ENCODE measurements at places on chromosomes 12 and 14.

DNA sequence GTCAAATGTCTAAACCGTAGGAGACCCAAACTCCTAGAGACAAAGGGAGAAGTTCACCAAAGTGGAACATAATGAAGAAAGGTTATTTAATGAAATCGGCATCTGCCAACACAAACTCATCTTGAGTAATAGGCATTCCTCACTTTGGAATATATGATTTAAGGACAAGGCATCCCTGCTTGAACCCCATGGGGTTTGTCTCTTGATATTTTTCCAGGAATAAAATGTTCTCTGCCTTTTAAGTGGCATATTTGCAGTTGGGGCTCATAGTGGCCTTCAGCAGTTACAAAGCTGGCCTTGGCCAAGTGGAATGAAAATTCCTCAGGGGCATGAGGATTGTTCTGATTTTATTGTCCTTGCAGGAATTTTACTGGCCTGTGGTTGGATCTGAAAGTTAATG is 7.1 kb downstream of the POP5 start:
- DNase-seq, result no peak

DNA sequence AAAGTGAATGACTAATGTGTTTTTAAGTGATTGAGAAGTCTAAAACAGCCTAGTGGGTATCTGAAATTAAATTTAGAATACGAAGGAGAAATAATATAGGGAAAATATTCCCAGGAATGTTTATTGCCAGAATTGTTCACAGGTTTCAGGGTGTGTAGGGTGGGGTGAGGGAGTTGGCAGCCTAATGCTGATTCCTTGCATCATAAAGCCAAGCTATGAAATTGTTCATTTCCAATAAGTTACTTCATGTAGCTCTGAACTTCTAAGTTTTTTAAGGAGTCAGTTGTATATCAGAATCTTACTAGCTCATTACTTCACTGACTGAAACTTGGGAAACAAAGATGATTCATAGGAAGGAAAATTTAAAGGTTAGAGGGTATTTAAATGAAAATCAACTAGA is 56.4 kb downstream of the RAB35 start:
- DNase-seq, result no peak

DNA sequence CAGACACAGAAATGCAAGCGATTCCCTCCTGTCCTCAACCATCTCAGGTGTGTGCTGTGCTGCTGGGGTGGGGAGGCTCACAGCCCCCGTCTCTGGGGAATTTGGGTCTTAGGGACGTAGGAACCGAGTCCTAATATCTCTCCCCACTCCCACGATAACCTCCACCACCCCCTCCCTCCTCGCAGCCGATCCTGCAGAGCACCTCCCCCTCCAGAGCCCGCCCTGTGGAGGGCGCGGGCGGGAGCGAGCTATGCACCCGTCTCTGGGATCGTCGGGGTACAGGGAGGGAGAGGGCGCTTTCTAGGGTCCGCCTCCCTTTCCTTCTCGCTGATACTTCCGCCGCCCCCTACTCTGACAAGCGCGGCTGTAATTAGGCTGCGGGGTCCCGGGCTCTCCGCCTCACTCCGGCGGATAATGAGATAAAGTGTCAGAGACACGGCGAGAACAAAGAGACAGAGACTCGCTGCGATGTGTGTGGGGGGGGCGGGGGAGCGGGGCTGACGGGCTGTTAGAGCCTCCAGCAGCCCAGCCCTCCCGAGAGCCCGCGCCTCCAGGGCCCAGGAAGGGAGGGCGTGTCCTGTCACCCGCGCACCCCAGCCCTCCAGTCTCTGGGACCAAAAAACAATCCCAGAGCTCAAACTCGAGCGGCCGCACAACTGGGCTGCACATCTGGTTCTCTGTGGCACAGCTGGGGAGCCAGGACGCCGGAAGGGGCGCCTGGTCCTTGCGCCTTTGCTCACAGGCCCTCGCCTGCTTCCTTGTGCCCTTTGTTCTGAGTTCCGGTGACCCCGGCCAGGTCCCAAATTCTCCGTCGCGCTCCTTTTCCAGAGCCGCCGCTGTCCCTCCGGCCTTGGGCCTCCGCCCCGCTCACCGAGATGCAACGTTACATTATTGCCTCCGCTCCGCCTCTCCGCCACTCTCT is 8.7 kb downstream of the SHMT2 start:
- peak; percentile 44 for DNase-seq

GRCh38 chr12:132268674-132269073 is 60.7 kb downstream of the GALNT9 start:
- DNase-seq, result no peak

GRCh38 chr12:2336409-2336829 is 283.6 kb downstream of the CACNA1C start:
- DNase-seq, result no peak

- DNase-seq, result no peak
Measured at GRCh38 chr12:57299514-57300016, 48.6 kb upstream of the STAC3 start.

- DNase-seq, result no peak
Measured at GRCh38 chr12:21715386-21715785, 57.7 kb upstream of the LDHB start.

GRCh38 chr12:68739891-68740290 is 6.1 kb upstream of the SLC35E3 start:
- no peak for DNase-seq

- DNase-seq, result no peak
Measured at GRCh38 chr12:98421316-98421715, 94.1 kb upstream of the TMPO start.

DNA sequence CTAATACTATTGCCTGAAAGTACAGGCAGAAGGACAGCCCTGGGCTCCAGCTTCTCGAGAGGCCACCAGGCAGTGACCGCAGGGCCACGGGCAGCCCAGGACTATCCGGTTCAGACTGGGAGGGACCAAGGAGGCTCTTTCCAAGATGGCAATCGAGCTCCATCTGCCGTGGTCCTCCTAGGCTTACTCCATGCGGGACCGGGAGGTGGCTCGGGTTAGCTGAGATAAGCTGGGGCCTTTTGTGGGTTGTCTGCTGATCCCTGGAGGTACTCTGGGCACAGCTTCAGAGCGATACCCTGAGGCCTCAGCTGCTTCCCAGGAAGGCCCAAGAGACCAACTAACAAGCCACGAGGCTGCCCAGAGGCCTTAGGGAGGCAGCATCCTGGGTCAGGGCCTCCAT is 33.1 kb downstream of the SNRNP35 start:
- no peak for DNase-seq

GRCh38 chr12:58186914-58187313 is 245.5 kb downstream of the ATP23 start:
- DNase-seq, result no peak
